ENCODE measurements at places on chromosomes 13 and 19. TPM values are rescaled to one million over a fixed set of nuclear protein-coding genes. Genes with fewer than 3 reads are reported as not detected.

Gene XAB2
- total RNA-seq, result 24.4 TPM

Gene SLC7A9
- not detected for total RNA-seq

DNA sequence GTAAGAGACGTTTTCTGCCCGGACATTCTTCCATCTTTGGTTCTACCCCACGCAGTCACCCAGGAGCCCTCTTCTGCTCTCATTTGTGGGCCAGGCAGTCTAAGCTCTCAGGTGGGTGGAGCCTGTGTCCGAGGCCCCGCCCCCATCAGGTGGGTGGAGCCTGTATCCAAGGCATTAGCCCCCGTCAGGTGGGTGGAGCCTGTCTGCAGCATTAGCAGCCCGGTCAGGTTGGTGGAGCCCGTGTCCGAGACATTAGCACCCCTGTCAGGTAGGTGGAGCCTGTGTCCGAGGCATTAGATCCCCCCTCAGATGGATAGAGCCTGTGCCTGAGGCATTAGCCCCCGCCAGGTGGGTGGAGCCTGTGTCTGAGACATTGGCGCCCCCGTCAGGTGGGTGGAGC is 45.5 kb upstream of the C13orf46 start:
- no peak for DNase-seq

- DNase-seq, result no peak
Measured at GRCh38 chr19:1616875-1617274, 11.6 kb upstream of the UQCR11 start.

DNA sequence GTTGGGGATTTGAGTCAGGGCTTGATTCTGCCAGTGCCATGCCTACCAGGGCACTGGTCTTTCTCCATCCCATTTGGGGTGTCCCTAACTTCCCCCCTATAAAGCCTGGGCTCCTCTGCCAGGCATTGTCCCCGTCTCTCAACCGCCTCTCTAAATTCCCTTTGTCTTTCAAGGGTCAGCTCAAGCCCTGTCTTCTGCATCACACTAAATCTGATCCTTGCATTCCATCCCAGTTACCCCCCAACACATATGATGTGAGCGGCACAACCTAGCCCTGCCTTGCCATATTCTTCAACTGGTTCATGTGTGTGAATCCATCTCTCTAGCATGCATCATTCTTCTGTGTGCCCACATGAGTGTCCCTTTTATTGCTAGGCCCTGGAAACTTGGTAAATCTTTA is 480.9 kb downstream of the ZNF536 start:
- DNase-seq, result no peak

DNA sequence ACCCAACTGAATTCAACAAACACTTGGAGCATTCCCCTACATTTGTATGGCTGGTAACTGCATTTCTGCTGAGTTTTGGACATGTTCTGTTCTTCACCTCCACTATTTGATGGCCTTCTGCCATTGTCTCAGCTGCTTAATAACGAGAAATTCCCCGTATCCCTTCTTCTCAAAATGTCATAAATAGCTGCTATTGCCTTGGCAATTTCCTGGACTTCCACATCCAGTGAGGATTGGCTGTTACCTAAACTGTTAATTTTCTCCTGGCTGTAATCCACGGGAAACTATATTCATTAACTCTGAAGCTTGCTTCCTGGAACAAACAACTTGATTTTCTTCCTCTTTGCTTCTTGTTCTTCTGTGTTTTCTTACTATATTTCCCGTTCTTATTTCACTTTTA is 69.5 kb upstream of the TDRD3 start:
- no peak for DNase-seq
